Activated T-helper 2 cell treated with anti-CD3 and anti-CD28 coated beads, Interferon-gamma antibody, Interleukin-2, Interleukin-4, amounts not matched to agents 10 μg/mL and 5 μg/mL and 100 μg/mL, durations not matched to agents 14 hours and 24 hours and 36 hours (primary cell): ENCODE measurements at places on chromosomes 3 and 15. TPM values are rescaled to one million over a fixed set of nuclear protein-coding genes. Genes with fewer than 3 reads are reported as not detected.
A peak's percentile ranks its signal among the peaks of the same experiment; 100 is the strongest.

TMC3 gene
- not detected in 2 replicates for total RNA-seq

GRCh38 chr3:14418296-14419250 is 16.2 kb downstream of the SLC6A6 start:
- H3K27ac ChIP-seq, result no peak overlapping the region
- H3K27me3 ChIP-seq, result no peaks in the 10 kb centered on the region
- peaks cover 36% of the 10 kb centered on the region for H3K36me3 ChIP-seq

DNA sequence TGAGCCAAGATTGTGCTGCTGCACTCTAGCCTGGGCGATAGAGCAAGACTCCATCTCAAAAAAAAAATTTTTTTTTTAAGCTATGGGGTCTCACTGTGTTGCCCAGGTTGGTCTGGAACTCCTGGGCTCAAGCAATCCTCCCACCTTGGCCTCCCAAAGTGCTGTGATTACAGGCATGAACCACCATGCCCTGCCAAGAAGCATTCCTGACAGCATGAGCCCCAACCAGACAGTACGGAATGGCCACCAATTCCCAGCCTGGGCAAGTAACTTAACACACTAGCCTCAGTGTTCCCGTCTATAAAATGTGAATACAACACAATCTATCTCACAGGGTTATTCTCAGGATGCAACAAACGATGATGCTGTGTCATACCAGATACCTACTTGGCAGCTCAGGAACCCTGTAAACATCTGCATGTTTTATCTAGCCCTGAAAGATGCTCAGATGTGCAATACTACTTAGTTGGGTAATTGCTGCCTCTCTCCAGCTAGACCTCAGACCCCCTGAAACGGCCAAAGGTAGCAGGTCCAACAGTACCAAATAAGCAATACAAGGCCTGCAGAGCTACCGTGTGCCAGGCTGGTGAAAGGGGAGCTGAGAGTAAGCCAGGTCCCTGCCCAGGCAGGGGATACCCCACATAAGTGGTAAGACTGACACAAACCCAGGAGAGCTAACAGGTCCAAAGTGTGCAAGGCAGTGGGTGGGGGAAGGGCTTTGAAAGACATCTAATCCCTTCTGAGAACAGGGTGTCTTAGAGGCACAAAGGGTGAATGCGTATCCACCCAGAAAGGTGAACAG is 1.9 kb downstream of the TKT start:
- DNase-seq, result no peak
- H3K27ac ChIP-seq, result peak overlapping the region; percentile 85
- peaks cover 29% of the 10 kb centered on the region for H3K36me3 ChIP-seq

- peaks cover 10% of the 10 kb centered on the region for H3K4me1 ChIP-seq
- H3K27ac ChIP-seq, result no peak overlapping the region
- H3K36me3 ChIP-seq, result no peaks in the 10 kb centered on the region
- DNase-seq, result no peak
- peaks cover 71% of the 10 kb centered on the region for H3K27me3 ChIP-seq
- peak overlapping the region; percentile 66 for H3K4me3 ChIP-seq
These were observed 1.5 kb downstream of the IGF2BP2 start for GRCh38 chr3:185823078-185824044.

GRCh38 chr15:38648121-38648843 is 83.7 kb upstream of the RASGRP1 start:
- peaks cover 12% of the 10 kb centered on the region for H3K36me3 ChIP-seq
- peaks cover 67% of the 10 kb centered on the region for H3K4me1 ChIP-seq
- H3K4me3 ChIP-seq, result no peak overlapping the region
- DNase-seq, result no peak
- H3K27me3 ChIP-seq, result no peaks in the 10 kb centered on the region

SLC28A2 gene
- not detected in 2 replicates for total RNA-seq

CNTN3 gene
- total RNA-seq, result not detected in 2 replicates
